ENCODE measurements at places on chromosomes 4 and X. TPM values are rescaled to one million over a fixed set of nuclear protein-coding genes. Genes with fewer than 3 reads are reported as not detected.

DNA sequence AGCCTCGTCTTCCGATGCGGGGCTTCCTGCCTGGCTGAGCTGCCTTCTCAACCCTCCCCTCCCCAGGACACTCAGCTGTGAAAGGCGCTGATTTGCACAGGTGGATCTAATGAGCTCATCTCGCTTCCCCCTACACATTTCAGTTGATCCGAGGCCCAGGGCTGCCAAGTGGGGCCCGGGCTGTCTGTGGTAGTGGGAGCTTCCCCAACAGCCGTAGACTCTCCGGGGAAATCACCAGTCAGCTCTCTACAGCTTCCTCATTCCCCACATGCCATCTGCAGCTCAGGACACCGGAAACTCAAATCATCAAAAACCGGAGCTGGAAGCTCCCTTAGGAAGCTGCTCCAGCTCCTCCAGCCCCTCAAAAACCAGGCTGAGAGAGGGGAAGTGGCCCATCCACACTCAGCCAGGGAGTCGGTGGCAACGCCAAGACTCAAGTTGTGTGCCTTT lies 56.2 kb downstream of the SMIM20 start:
- no peaks in the 10 kb centered on the region for H3K4me1 ChIP-seq
- no peaks in the 10 kb centered on the region for H3K36me3 ChIP-seq
- no peaks in the 10 kb centered on the region for H3K27me3 ChIP-seq
- no peak overlapping the region for H3K4me3 ChIP-seq
- DNase-seq: no peak

GRCh38 chr4:165443276-165443675 lies 64.5 kb downstream of the CPE start:
- no peaks in the 10 kb centered on the region for H3K27me3 ChIP-seq
- no peaks in the 10 kb centered on the region for H3K4me1 ChIP-seq

Gene UGT2B11
- 4.0 TPM for total RNA-seq

Gene PDLIM3
- 175 TPM for total RNA-seq

DNA sequence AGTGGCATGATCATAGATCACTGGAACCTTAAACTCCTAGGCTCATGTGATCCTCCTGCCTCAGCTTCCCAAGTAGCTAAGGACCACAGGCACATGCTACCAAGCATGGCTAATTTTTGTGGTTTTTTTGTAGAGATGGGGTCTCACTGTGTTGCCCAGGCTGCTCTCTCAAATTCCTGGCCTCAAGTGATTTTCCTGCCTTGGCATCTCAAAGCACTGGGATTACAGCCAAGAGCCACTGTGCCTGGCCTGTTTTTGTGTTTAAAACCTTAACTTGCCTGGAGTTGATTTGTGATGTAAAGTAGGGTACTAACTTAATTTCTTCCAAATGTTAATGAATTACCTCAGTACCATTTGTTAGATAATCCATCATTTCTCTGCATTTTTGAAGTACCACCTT lies 22.3 kb downstream of the DLG3 start:
- H3K4me3 ChIP-seq: no peak overlapping the region
- no peak for DNase-seq
- peaks cover 25% of the 10 kb centered on the region for H3K27me3 ChIP-seq
- H3K27ac ChIP-seq: no peak overlapping the region
- H3K4me1 ChIP-seq: no peaks in the 10 kb centered on the region

Gene SATL1
- not detected for total RNA-seq

Gene SYTL5
- total RNA-seq: 0.80 TPM

DNA sequence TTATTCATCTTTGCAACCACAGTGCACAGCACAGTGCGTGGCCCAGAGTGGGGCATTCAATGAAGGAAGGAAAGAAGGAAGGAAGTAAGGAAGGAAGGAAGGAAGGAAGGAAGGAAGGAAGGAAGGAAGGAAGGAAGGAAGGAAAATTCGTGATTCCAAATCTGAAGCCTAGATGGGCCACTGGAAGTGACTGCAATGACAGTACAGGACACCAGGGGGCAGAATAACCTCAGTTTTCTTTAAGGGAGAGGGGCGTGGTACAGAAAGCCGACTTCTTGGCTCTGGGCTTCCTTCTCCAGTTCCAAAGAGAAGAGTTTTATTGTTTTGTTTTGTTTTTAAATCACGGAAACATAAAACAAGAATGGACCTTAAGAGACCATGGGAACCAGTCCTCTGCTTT lies 47.8 kb downstream of the APLN start:
- no peaks in the 10 kb centered on the region for H3K36me3 ChIP-seq
- no peak overlapping the region for H3K27ac ChIP-seq
- H3K27me3 ChIP-seq: no peaks in the 10 kb centered on the region
- H3K4me1 ChIP-seq: no peaks in the 10 kb centered on the region
- H3K4me3 ChIP-seq: no peak overlapping the region

DNA sequence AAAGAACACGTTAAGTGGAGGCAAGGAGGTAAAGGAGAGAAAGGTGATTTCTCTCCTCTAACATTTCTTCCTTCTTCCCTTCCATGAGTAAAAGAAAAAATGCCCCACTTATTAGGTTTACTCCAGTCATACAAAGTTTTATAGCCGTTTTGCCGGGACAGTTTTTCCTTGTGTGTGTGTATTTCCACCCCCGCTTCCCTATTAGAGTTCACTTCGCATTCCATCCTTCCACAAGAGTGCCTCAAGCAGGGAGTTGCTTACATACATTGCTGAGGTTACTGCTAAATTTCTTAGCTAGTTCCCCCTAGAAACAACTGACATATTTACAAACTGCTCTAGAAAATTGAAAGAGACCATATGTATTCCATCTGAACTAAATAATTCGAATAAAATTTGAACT lies 45.2 kb upstream of the BMP15 start:
- H3K4me1 ChIP-seq: no peaks in the 10 kb centered on the region
- DNase-seq: no peak
- H3K27me3 ChIP-seq: peaks cover 46% of the 10 kb centered on the region
- no peak overlapping the region for H3K27ac ChIP-seq
- H3K36me3 ChIP-seq: no peaks in the 10 kb centered on the region

DNA sequence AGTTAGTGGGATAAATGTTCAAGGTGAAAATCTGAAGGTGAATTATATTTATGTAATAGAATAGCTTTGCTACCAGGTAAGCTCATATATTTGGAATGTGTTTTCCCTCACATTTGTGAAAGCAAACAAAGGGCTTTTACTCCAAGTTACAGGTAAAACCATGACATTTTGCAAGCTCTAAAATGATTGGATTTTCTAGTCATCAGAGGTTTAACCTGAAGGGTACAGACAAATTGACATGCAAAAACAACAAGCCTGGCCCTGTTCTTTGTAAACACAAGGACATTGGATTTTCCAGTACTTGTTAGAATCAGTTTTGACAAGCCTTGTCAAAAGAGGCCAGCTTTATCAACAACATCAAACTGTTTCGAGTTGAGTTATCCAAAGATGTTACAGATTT lies 51.7 kb downstream of the ZFX start:
- no peaks in the 10 kb centered on the region for H3K4me1 ChIP-seq
- H3K27me3 ChIP-seq: no peaks in the 10 kb centered on the region
- no peaks in the 10 kb centered on the region for H3K36me3 ChIP-seq
- H3K27ac ChIP-seq: no peak overlapping the region
- no peak for DNase-seq

Gene GRID2
- under 0.01 TPM for total RNA-seq

DNA sequence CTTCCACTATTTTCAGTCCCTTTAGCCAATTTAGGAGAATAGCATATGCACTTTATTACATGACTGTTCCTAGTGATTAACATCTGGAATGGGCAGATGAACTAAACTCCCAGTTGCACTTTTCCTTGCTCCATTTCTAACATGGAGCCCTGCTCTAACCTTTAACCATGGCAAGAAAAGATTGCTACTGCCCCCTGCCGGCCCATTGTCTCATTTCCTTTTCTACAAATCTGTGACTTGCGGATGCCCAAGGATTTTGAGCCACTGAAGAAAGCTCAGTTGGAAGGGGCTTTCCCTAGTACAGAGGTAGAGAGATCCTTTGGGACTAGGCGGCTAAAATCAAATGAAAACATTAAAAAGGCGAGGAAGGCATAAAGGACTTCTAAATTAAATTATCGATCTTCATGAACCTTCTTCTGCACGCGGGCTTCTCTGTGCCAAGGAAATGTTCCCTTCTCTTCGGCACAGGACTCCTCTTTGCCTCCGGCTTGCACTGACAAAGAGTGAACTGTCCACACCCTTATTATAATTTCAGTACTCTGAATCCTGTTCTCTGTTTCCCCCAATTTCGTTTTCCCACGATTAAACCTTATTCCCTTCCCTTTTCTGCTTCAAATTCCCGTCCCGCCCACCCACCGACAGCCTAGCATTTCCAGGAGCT lies 577 bp upstream of the GLRA2 start:
- no peaks in the 10 kb centered on the region for H3K27me3 ChIP-seq
- no peak overlapping the region for H3K27ac ChIP-seq
- H3K4me3 ChIP-seq: no peak overlapping the region
- no peaks in the 10 kb centered on the region for H3K4me1 ChIP-seq
- DNase-seq: no peak

Gene LRAT
- not detected for total RNA-seq

Gene TMPRSS11F
- total RNA-seq: not detected

Gene NLRP2B
- total RNA-seq: 0.66 TPM

DNA sequence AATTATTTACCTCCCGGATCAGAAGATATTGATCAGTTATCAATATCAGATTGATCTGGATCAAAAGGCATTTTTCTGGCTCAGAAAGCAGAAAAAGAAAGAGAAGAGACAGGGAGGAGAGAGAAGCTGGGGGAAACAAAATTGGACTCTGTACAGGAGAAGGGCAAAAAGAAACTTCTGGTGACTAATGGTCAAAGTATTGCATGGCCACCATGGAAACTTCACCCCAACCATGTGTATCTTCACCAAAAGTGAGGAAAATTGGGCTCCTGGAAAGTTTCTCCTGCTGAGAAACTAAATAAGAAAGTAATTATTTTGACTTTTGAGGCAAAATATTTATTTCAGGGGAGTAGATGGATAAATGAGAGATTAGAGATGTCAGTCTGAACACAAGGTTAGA lies 33.9 kb downstream of the RNF150 start:
- no peak overlapping the region for H3K4me3 ChIP-seq
- H3K27me3 ChIP-seq: no peaks in the 10 kb centered on the region
- H3K36me3 ChIP-seq: no peaks in the 10 kb centered on the region
- H3K27ac ChIP-seq: no peak overlapping the region

DNA sequence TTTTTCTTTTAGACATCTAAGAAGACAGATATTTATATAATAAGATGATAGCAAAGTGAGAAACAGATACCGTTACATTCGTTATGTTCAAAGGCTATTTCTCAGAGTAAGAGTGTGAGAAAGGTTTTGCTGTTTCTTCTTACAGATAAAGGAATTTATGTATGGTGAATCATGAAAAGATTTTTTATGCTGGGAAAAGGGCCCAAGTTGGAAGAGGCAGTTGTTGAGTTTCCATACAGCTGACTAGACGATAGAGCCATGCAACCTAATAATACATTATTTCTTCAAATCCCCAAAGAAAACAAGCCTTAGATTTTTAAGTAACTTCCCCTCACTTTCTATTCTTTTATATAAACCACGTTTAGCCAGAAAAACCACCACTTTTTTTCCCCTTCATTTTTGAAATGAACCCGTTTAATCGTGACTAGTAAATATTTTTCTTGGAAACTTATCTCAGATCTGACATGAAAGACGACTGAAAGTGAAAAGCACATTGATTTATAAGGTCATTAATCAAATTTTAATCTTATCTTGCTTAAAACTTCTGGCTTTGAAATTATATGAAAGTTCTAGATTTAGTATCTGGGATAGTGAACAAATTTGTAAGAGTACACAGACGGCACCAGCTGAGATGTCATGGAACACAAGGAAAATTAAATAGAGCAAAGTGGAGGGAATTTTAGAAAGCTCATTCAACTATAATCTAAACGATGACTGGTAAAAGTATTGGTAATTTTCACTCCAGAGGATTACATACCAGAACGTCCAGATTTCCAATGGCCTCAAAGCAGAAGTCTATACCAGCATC lies 10.9 kb downstream of the ADH6 start:
- H3K4me3 ChIP-seq: no peak overlapping the region
- H3K27me3 ChIP-seq: no peaks in the 10 kb centered on the region
- H3K4me1 ChIP-seq: no peaks in the 10 kb centered on the region
- DNase-seq: no peak

DNA sequence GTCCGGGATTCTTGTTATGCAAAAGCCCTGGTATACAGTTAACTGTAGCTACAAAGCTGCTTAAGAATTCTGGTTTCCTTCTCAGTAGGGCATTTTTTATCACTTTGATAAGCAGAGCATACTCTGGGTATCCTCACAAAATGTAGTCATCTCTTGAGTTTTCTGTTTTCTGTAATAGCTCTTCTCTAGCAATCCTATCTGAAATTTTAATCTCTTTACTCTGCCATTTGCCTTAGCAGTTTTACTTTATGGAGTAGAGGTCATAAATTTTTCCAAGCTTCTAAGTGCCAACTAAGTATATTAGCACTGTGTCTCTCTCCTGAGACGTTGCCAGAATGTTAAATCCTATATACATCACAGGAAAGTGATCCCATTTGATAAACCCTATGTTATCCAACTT lies 28.0 kb upstream of the BANK1 start:
- no peak overlapping the region for H3K27ac ChIP-seq
- H3K27me3 ChIP-seq: no peaks in the 10 kb centered on the region
- no peak overlapping the region for H3K4me3 ChIP-seq

- no peaks in the 10 kb centered on the region for H3K4me1 ChIP-seq
- H3K27me3 ChIP-seq: no peaks in the 10 kb centered on the region
- H3K36me3 ChIP-seq: no peaks in the 10 kb centered on the region
- H3K27ac ChIP-seq: no peak overlapping the region
- no peak overlapping the region for H3K4me3 ChIP-seq
- no peak for DNase-seq
Measured at GRCh38 chr4:123747016-123747415, 350.4 kb downstream of the SPRY1 start.

Gene FBXW7
- 55.7 TPM for total RNA-seq

GRCh38 chr4:117093571-117093970 lies 8.2 kb upstream of the TRAM1L1 start:
- no peaks in the 10 kb centered on the region for H3K4me1 ChIP-seq
- no peaks in the 10 kb centered on the region for H3K27me3 ChIP-seq
- H3K4me3 ChIP-seq: no peak overlapping the region
- no peak overlapping the region for H3K27ac ChIP-seq

DNA sequence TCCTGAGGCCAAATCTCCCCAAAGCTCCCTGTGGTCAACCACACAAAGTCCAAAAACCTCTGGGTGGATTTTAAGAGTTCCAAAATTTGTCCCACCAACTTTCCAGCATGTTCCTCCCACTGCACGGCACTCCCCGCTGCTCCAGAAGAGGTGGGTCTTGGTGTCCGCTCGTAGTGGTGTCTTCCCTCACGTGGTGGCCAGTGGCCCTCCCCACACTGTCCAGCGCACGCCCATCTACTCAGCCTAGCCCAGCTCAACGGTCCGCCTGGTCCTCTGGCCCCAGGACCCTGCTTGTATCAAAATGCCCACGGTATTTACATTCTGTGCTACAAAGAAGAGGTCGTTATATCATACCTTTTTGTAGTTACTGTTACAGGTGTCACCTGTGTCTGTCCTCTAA lies 83.5 kb downstream of the NSUN7 start:
- H3K4me3 ChIP-seq: no peak overlapping the region

DNA sequence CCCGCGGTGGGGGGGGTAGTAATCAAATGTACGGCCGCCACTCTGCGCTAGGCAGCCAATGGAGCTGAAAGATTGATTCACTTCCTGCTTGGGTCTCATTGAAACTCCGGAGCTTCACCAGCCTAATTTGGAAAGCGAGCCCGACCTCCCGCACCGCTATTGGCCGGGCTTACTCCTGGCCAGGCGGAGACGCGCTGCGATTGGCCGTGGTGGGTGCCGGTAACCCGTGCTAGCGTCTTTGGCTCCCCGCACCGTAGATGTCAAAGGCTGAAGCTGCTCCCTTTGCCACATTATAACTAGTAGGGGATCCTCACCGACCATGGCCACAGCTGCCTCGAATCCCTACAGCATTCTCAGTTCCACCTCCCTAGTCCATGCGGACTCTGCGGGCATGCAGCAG lies at the start of gene POU3F4:
Gene POU3F4, plus strand, starts transcription at position 285 of the 400 bp plus-strand sequence. Its CDS starts 35 bp downstream, at position 320.
- H3K36me3 ChIP-seq: no peaks in the 10 kb centered on the region
- H3K4me3 ChIP-seq: peak within 1 kb of the TSS; percentile 3

Gene KIAA1210
- not detected for total RNA-seq

Measured in breast epithelium (tissue), 4 donors.